ENCODE measurements at places on chromosomes 16 and 17.

- no peak for DNase-seq
These were observed 54.2 kb downstream of the PITPNM3 start for GRCh38 chr17:6502142-6502541.

GRCh38 chr17:39562976-39563375 is 44.7 kb downstream of the NEUROD2 start:
- no peak for DNase-seq

DNA sequence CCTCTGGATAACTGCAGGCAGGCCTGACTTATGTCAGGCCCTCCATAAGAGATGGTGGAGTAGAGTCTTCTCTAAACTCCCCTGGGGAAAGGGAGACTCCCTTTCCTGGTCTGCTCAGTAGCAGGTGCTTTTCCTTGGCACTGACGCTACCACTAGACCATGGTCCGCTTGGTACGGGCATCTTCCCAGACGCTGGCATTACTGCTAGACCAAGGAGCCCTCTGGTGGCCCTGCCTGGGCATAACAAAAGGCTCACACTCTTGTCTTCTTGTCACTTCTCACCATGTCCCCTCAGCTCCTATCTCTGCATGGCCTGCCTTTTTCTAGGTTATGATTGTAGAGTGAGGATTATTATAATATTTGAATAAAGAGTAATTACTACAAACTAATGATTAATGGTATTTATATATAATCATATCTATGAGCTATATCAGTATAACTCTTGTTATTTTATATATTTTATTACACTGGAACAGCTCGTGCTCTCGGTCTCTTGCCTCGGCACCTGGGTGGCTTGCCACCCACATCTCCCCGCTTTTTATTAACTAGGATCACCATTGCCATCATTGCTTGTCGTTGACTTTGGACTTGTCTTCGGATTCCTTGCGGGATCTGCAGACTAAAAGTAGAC is 59.8 kb upstream of the ARL4D start:
- peak; percentile 66 for DNase-seq

DNA sequence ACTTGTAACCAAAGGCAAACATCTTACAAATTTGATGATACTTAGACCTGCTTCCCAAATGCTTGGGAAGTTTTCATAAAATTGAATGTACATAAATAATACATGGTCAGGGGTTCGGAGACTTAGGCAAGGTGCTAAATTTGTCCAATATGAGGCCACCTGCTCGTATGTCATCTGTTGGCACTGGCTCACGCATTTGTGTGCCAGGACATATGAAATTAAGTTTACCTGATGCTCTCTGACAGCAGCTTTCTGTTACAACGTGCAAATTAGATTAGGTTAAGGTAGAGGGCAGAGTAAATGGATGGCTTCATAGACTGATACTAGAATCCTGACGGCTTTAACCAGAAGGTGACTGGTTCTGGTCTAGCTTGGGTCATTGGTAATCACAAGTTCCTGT is 970.3 kb upstream of the RBFOX1 start:
- no peak for DNase-seq

DNA sequence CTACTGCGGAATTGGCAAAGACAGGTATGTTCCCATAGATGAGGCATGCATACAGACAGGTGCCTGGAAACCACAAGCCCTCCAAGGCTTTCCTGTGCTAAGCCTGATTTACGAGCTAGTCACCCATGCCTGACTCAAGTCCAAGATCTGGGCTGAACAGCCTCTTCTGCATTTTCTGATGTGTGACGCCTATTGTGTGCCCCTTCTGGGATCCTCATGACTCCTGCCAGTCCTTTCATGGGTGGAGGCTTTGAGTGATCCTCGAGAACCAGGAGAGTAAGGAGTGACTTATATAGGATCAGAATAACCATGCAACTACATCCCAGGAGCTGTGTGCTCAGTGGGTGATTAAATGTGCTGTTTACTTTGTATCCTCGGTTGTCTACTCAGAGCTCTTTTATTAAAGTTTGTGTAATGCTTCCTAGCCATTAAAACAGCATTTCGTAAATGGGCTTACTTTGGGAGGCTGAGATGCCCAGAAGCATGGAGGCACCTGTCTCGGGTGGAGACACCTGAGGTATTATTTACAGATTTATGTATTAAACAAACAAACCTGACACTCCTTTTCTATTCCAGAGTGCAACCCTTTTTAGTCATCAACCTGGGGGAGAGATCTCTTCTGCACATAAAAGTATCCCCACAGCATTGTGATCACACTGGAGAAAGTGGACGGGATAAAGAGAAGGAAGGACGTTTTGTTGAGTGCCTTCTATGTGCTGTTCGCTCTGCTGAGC is 373.0 kb upstream of the DYNLRB2 start:
- DNase-seq: no peak

GRCh38 chr17:40472733-40473452 is 28.5 kb downstream of the TNS4 start:
- peak; percentile 28 for DNase-seq

GRCh38 chr17:1083451-1084187 is 86.7 kb downstream of the TIMM22 start:
- DNase-seq: no peak

- no peak for DNase-seq
These were observed 636 bp downstream of the WWOX start for GRCh38 chr16:78100112-78100467.

- no peak for DNase-seq
These were observed 13.0 kb downstream of the RARA start for GRCh38 chr17:40321961-40322357.

DNA sequence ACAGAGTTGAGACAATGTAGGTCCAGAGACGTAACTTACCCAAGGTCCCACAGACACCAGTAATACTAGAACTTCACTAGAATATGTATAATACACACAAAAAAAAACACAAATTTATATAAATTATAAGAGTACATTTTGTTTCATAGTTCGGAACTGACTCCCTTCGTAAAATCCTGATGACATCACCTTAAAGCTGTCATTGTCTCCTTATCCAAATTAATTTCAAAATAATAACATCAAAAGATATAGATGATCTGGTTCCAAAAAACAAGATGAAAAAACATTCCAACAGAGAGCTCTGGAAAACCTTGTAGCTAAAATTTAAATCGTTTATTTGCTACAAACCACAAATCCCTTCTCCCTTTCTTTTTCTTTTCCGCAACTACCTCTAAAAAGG is 10.0 kb downstream of the FBXL20 start:
- DNase-seq: no peak

GRCh38 chr16:11439790-11440656 is 94.8 kb downstream of the RMI2 start:
- no peak for DNase-seq

DNA sequence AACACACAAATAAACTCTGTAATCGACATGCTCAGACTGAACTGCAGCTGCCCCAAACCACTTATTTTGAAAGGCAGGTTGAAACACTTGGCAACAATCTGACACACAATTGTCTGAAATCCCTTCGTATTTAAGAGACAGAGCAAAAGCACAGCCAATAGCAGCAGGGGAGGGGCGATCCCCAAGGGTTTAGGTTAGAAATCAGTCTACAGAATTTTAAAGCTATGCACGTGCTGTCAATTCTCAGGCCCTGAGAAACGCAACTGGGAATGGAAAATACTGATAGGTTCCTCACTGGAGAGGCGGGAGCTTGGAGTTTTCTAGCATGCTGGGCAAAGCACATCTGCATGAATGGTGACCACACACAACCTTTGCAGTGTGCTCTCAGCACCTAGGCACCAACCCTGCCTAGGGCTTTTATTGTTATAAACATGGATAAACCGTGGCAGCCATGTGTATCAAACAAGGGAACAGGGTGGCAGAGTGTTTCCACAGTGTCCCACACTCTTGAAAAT is 168.0 kb downstream of the AATF start:
- DNase-seq: no peak

DNA sequence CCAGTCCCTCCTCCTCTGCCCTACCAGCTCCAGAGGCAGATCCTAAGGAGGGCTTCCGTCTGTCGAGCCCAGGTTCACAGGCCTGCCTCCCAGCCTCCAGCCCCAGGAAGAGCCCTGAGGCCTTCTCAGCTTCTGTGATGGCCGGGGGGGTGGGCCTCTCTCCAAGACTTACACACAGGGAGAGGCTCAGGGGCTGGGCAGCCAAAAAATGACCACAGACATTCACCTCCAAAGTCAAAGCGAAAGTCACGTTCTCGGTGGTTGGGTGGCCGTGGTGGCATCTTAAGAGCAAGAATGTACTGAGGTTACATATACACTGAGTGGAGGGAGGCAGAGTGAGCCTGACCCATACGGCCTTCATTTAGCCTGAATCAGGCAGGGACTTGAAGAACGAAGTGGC is 119.1 kb downstream of the CCDC182 start:
- DNase-seq: no peak

GRCh38 chr16:15993946-15994665 is 44.7 kb downstream of the ABCC1 start:
- no peak for DNase-seq

DNA sequence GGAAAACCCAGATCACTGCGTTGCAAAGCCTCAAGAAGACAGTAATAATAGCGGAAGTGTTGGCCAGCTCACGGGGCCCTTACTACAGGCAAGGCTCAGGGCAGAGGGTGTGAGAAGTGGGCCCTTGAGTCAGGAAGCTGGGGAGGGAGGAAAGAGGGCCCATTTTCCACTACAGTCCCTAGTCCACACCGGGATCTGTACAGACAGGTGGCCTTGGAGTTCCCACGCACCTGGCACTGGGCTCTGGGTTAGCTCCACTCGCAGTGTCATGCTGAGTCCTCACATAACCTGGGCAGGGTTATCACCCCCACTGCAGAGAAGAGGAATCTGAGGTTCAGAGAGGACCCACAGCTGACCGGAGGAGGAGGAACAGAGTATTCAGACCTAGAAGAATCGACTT is 16.8 kb upstream of the MTSS2 start:
- peak; percentile 24 for DNase-seq

DNA sequence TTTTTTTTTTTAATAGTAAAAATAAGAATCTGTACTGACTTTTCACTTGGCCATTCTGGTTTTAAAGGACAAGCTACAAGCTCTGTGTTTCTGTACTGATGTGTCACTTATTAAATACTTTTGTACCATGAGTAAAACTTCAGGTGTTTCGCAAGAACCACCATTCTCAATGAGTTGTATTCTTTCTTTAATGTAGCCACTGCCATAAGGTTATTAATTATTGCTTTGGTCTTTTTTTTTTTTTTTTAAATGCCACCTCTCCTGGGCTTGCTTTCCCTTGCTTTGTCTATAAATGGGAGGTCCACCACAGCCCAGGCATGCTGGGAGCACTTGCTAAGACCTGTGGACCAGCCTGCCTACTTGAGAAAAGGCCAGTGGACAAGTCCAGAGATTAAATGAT is 8.4 kb downstream of the ARL2BP start:
- no peak for DNase-seq

DNA sequence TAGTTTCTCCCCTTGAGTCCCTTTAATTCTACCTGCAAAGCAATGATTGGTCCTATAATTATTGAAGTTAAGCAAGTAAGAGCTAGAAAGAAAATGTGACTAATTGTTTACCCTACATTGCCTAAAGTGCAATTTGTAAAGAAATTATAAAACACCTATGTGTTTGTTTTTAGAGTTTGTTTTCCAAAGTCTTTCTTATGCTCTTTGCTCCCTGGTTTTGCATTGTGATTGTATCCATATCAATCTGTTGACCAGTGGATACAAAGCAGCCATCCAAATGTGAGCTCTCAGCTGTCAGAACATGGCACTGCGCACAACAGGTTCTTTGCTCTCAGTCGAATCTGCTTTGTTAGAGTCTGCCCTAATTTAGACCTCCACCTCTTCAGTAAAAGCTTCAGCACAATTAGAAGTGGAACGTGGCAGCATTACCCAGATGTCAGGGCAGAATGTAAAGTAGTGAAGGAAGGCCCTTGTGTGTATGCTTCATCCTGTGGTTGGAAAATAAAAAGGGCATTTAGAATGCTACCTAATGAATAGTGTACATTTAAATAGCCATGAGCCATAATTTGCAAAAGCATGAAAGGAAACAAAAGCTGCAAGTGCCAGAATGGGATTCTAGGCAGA is 70.5 kb downstream of the AATF start:
- no peak for DNase-seq

DNA sequence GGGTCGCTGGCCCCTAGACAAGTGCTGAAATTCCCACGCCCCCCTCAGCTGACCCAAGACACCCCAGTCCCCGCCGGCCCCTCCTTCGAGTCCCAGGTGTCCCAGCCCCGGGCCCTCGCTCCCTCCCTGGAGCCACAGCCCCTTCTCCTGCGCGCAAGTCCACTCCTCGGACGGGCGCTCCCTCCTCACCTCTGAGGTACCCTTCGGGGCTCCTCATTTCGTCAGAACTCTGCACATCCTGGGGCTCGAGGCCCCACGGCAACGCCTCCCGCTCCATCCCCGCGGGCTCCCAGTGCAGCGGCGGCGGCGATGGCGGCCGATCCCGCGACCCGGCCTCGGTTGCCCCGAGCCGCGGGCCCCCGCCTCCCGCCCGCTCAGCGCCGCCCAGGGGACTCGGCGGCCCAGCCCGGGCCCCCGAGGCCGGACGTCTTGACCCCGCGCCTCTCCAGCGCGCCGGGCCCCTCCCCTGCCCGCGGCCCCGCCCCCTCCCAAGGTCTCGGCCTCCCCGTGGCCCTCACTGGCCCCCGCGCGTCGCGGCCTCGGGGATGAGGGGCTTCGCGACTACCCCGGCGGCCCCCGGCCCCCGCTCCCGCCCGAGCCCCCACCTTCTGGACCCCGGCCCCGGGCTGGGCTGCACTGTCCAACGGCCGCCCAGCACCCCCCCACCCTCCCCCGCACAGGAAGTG is at the start of gene ZNF768:
Gene ZNF768, minus strand, starts transcription at position 430 of the 686 bp plus-strand sequence. Its CDS starts 153 bp downstream, at position 277.
- no peak for DNase-seq

- DNase-seq: no peak
These were observed 65.2 kb upstream of the SIAH1 start for GRCh38 chr16:48450367-48450766.

GRCh38 chr16:30758988-30759491 is 2.8 kb downstream of the CFAP119 start:
- DNase-seq: no peak

- DNase-seq: no peak
These were observed 540 bp downstream of the PPP4C start for GRCh38 chr16:30076276-30076791.

DNA sequence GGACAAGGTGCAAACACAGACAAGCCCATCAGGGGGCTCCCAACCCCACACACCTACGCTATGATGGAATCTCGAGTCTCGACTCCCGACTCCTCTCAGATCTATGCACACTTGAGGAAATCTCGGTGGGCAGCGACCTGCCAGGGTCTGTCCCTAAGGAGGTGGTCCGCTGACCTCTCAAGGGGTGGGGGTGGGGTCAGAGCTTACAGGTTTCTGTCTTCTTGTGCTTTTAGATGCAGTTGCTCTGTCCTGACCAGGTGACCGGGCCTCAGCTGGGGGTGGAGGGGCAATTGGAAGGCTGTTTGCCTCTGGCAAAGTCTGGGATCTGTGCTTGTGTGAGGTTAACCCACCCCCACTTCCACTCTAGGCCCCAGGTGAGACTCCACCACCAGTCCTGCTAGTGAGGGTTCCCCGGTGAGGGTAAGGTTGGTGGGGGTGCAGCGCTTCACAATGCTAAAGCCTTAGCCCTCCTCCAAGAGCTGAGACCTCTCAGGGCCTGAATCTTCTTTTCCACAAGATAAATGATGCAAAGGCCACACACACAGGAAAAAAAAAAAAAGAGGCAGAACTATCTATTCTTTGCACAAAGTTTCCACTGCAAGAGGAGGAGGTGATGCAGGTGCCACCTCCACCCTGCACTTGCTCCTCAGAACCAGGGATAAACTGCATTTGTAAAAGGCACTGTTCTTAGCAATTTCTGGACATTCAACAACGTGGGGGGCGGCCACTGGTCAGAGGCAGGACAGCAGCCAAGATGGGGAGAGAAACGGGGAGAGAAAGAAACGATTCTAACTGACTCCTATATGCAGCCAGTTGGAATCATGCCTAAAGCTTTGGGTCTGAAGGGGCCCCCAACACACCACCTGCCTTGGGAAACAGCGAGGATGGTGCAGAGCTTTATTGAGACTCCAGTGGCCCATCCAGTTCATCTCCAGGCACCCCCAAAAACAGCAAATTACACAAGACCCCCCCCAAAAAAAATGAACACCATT is 4.1 kb downstream of the CISD3 start:
- no peak for DNase-seq
